HFFc6 (cell line): ENCODE measurements at places on chromosomes 3 and 15.

- peak; percentile 65 for DNase-seq
Measured at GRCh38 chr3:63791974-63792373, 27.1 kb upstream of the C3orf49 start.

- peak; percentile 7 for DNase-seq
Measured at GRCh38 chr3:187777331-187777941, 32.2 kb upstream of the BCL6 start.

DNA sequence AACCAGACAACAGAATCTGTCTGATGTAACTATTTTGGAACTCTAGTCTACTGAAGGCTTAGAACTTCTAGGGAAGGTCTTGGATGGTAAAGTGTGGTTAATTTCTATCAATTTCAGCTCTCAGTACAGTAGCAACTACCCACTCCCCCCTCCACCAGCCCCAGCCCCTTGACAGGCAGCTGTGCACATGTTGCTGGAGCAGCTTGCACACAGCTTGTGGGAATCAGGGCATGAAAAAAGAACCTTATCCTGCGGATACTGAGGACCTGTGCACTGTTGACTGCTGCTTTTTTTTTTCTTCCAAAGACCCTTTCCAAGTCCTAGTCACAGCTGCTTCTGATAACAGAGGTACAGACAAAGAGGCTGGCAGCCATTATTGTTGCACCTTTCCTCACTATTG, 81.5 kb upstream of the UBP1 start:
- DNase-seq = no peak

- no peak for DNase-seq
Measured at GRCh38 chr3:114231616-114232015, 5.8 kb downstream of the ZNF80 start.

GRCh38 chr3:45387636-45388348, 584 bp upstream of the LARS2 start:
- no peak for DNase-seq

GRCh38 chr15:55475842-55476241, 32.2 kb downstream of the DNAAF4 start:
- DNase-seq = no peak

- DNase-seq = no peak
Measured at GRCh38 chr3:5498981-5499380, 311.5 kb downstream of the EDEM1 start.

DNA sequence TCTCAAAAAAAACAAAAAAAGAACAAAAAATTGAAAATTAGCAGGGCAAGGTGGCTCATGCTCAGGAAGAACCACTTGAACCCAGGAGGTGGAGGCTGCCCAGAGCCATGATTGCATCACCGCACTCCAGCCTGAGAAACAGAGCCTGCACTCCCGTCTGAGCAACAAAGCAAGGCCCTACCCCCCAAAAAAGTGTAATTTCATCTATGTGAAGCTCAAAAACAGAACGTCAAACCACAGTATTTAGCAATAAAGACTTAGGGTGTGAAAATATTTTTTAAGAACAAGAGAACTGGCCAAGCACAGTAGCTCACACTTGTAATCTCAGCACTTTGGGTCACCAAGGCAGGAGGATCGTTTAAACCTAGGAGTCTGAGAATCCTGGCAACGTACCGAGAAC, 38.2 kb downstream of the STAG1 start:
- no peak for DNase-seq

- DNase-seq = no peak
Measured at GRCh38 chr3:127438951-127439350, 151.1 kb upstream of the PRR20G start.

GRCh38 chr3:76063811-76064210, 278.5 kb upstream of the ZNF717 start:
- DNase-seq = no peak

DNA sequence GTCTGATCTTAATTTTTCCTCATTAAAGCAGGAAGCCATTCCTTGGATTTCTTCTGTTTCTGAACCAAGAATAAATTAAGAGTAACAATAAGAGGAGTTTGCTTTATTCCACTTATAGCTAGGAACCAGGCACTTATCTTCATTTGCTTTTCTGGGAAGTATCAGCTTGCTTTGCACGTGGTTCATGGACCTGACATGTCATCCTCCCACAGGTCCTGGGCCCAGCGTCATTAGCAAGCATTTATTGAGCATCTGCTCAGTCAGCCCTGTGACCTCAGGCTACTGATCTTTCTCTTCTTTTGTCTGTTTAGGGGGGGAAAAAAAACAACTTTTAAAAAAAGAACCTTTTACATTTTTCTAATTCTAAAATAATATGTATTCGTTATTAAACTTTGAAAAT, 34.7 kb upstream of the CRTC3 start:
- no peak for DNase-seq

GRCh38 chr3:72232331-72232730, 447.4 kb upstream of the PROK2 start:
- no peak for DNase-seq

- no peak for DNase-seq
Measured at GRCh38 chr15:83205725-83206324, 1.8 kb downstream of the HDGFL3 start.

DNA sequence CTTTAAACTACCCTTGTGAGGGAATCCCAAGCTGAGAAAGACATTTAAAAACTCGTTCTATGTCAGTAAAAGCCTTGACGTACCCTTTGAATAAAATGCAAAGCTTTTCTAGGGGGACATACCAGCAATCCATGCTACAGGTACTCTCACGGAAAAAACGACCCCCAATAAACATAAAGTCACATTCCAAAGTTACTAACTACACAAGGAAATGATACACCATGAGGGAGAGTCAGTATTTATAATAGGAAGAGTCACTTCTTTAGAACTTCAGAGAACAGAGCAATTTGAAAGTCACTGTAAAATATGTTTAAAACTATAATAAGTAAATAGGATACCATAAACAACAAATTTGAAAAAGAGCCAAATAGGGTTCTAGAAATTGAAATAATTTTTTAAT, 63.2 kb downstream of the CFAP20DC start:
- no peak for DNase-seq

GRCh38 chr3:2262204-2262603, 163.5 kb downstream of the CNTN4 start:
- no peak for DNase-seq

DNA sequence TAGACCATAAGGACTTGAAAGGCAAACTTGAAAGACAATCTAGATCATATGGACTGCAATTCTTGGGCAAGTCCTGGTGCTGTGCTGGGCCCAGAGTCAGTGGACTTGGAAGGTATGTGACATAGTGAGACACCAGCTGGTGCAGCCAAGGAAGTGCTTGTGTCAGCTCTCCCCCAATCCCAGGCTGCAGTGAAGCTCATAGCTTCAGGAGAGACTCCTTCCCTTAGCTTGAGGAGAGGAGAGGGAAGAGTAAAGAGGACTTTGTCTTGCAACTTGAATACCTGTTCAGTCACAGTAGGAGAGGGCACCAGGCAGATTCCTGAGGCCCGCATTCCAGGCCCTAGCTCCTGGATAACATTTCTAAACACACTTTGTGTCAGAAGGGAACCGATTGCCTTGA, 127.4 kb upstream of the ZPLD1 start:
- DNase-seq = no peak

DNA sequence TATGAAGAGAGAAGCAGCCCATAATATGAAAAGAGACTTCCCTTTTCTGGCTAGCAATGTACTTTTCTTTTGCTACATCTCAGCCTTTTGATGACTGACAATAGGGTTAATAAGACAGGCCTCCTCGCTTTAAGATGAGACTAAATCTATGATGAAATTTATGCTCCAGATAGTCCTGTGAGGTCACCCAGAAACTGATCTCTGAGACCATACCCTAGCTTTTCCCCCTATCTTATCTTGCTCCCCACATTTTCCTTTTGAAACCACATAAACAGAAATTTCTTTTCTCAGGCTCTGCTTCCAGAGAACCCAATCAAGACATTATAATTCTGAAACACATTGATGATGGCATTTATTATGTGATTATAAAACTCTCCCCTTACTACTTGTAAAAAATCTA, 168.8 kb upstream of the CADM2 start:
- no peak for DNase-seq

GRCh38 chr15:52857937-52858781, 68.0 kb upstream of the ONECUT1 start:
- DNase-seq = no peak

GRCh38 chr3:131550562-131551465, 48.0 kb upstream of the MRPL3 start:
- DNase-seq = no peak

GRCh38 chr15:87981969-87982368, 274.6 kb downstream of the NTRK3 start:
- no peak for DNase-seq

DNA sequence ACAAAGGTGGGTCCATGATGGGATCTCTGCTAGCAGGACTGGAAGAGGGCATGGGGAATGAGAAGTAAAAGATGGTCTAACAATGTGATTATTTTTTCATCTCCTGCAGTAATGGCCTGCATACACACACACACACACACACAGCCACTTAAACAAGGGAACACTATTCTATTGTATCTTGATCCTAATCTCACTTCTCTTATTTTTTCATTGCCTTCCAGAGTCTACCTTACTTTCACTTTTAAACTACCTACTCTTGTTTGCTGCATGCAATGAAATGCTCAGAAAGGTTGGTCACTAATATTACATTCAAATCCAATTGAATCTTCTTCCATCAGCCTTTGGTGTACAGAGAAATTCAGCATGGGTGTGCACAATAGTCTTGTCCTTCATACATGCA, 853.8 kb downstream of the IGSF11 start:
- no peak for DNase-seq

- DNase-seq = no peak
Measured at GRCh38 chr3:176905331-176905730, 292.0 kb downstream of the TBL1XR1 start.

DNA sequence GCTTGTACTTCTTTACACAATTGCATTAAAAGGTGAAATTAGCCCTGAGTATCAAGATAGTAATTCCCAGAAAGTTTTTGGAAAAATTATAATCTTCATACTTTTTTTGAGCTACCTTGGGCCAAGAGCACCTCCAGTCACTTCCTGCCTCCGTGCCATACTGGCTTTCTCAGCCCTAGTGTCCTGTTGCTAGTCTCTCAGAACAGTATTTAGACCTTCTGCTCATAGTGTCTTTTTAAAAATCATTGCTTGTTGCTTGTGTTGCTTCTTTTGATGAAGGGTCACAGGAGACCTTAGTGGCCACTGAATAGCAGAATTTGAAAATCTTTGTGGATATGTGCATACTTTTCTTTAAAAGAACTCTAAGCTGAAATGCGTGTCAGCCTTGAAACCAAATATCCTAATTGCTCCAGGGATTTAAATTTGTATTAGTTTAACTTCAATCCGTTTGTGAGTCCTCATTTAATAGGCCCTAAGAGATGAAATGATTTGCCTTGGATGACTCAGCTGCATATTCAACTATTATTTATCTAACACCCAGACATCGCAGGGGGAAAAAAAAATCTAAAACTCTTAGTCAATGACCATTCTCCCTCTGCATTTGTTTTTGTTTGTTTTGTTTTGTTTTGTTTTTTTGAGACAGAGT, 29.1 kb upstream of the LXN start:
- DNase-seq = peak; percentile 55

GRCh38 chr15:57962887-57963286, 102.6 kb downstream of the ALDH1A2 start:
- no peak for DNase-seq

DNA sequence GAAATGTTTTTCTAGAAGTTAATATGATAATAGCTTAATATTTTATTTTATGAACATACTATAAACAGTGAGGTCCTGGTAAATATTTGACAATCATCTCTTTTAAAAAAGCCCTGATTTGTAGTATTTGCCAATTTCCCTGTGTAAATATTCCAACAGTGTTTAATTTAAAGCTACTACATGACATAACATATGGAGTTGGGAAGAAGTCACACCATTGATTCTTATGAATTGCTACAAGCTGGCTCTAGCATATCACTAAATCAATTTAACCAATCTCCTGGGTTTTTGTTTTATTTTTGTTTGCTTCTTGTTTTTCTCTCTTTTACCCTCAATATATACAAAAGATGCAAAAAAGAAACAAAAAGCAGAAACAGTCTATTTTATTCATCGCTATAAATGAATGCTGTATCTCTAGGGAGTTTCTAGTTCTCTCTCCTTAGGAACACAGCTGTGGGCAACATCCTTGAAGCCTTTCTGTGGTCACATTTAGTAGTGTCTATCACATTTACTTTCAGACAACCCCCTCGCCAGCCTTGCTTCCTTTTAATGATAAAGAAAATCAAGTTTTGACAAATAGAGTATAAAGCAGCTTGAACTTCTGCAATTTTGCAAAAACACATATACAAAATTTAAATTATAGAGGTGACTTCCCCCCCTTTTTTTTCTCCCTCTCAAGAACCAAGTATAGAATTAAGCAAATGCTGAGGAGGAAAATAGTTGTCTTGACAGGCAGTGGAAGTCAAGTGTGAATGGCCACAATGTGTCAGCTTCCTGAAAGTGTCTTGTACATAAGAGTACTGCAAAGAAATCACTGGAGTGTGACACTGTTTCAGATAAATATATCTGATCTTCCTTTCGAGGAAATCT, 21.4 kb downstream of the CCR1 start:
- no peak for DNase-seq

GRCh38 chr3:135141672-135142071, 346.6 kb downstream of the EPHB1 start:
- DNase-seq = no peak

DNA sequence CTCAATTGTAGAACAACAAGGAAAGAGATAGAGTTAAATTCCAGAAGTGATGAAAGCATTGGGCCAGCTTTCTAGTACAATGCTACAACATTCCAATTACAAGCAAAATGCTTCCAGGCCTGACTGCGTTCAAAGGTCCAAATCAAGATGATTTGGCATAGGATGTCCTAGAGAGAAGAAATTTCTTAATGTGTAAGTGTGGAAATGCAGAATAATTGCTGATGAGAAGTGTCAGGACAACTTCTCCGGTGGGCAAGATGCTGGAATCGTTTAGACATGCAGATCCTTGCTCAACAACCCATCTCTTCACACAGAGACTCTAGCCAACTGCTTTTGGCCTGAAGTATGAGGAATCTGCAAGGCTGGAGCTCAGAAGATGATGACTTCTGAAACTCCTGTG, 71.1 kb upstream of the PDZRN3 start:
- no peak for DNase-seq

GRCh38 chr3:125055331-125055912, 375 bp downstream of the HEG1 start:
- DNase-seq = no peak

DNA sequence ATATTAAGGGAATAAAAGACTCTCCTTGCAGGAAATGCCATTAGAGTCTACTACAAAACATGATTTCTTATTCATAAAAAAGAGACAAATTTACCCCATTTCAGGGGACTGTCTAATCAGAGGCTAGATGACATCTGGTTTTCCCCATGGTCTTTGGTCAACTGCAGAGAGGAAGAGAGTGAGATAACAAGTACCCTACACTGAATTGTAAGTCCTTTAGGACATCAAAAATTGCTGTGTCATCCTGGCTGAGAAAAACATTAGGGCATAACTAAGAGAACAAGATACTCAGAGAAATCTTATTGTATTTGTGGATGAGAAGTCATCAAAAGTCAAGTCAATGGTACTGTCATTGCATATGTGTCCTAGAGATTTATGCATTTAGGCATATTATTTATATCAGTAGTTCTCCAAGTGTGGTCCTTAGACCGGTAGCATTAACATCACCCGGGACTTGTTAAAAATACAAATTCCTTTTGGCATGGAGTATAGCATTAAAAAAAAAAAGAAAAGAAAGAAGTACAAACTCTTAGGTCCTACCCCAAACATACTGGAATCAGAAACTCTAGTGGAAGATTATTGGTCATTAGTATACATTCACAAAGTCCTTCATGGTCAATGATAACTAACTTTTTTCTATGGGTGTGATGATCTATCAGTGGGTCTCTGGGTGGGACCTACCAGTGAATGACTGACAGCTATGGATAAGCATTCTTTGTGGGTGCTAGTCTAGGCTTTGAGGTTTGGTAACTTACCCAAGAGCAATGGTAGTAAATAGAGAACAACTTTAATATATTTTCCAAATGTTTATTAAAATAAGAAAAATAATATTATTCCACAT, 29.0 kb upstream of the TBC1D5 start:
- no peak for DNase-seq
